ENCODE measurements at places on chromosomes 2 and 18.

DNA sequence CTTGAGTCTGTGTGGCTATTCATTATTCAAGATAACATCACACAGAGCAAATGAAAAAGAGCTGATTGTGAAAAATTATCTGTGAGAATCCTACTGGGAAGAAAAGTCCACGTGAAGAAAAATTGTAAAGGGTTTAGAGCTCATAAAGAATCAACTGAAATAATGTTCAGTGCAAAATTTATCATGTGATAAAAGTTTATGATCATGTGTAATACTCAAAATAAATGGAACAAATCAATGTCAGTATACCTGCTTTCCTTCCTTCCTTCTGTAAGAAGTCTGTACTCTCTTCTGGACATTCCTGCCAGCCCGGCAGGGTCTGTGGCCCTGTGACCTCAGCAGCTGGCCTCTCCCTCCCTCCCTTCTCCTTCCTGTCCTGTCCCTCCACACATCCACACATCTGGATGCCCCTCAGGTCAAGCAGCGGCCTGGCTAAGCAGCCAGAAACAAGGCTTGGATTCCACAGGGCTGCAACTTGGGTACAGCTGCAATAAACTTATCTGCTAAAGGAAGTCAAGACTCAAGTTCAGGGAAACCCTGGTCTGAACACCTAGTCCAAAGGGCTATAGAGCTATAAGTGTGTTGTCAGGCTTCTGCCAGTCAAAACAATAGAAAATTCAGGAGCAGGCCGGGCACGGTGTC lies 172.1 kb downstream of the MREG start:
- no peak for DNase-seq

- no peak for DNase-seq
These were observed 73.5 kb upstream of the ZNF397 start for GRCh38 chr18:35167332-35167731.

GRCh38 chr2:10864861-10865636 lies 46.7 kb upstream of the KCNF1 start:
- no peak for DNase-seq

GRCh38 chr2:25168256-25169072 lies at the start of gene POMC:
Gene POMC (minus strand): TSS chr2:25168580. CDS start chr2:25164772, 3,808 bp downstream.
- no peak for DNase-seq

DNA sequence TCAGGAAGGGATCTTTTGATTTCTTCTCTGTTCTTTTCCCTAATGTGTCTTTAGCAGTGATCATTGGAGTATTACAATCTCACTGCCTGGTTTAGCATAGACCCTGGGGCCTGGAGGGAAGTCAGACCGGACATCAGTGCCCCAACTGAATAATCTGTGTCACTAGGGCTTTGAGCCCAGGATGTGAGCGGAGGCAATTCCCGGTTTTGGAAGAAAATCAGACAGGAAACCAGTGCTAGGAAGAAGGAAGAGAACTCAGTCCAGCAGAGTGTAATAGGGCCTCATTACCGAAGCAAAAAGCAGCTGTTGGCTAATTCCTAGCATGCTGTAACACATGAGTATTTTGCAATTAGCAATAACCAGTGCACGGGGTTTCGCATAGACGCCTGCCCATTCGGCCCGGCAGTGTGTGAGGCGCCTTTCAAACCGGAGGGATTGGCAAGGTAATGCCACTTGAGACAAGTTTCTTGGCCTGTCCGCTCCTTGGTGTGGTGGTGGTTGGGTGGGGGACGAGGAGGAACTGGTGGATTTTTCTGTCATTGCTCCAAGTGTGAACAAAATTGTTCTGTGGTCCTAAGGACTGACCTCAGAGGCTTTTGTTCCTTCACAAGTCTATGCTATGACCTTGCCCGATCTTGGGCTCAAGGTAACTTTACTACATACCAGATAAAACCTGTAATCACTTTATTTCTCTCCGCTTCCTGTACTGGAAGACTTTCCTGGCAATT lies 2.8 kb downstream of the FOSL2 start:
- DNase-seq = no peak

- no peak for DNase-seq
These were observed 26.5 kb downstream of the AQP12B start for GRCh38 chr2:240655931-240656886.

GRCh38 chr2:74689671-74690070 lies 35.6 kb downstream of the SEMA4F start:
- no peak for DNase-seq

GRCh38 chr18:75109319-75109691 lies 99.6 kb downstream of the PTGR3 start:
- no peak for DNase-seq

DNA sequence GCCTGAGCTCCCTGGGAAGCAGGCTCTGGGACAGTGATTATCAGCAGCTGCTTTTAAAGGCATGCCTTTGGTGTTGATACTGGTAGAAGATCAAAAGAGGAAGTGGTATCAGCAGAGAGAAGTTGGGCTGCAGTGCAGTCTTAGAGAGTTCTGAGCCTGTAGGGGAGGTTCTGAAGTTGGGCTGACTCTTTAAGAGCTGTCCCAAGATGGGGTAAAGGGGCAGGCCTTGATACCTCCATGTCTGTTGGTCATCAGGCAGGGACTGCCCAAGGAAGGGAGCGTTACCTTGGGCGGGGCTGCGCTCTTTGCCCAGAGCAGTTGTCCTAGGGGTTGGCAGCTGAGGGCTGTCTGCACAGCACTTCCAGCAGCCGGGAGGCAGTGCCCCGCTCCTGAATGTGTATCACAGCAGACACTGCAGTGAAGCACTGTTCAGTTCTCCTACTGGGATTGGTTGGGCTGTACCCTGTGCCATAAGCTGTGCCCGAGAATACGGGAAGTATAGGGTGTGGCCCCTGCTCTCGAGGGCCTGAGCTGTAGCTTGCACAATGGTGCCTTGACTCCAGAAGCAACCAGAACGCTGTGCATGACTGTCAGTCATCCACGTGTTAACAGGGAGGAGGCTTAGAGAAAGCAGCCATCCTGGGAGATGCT lies 177.0 kb downstream of the CTIF start:
- DNase-seq = no peak

DNA sequence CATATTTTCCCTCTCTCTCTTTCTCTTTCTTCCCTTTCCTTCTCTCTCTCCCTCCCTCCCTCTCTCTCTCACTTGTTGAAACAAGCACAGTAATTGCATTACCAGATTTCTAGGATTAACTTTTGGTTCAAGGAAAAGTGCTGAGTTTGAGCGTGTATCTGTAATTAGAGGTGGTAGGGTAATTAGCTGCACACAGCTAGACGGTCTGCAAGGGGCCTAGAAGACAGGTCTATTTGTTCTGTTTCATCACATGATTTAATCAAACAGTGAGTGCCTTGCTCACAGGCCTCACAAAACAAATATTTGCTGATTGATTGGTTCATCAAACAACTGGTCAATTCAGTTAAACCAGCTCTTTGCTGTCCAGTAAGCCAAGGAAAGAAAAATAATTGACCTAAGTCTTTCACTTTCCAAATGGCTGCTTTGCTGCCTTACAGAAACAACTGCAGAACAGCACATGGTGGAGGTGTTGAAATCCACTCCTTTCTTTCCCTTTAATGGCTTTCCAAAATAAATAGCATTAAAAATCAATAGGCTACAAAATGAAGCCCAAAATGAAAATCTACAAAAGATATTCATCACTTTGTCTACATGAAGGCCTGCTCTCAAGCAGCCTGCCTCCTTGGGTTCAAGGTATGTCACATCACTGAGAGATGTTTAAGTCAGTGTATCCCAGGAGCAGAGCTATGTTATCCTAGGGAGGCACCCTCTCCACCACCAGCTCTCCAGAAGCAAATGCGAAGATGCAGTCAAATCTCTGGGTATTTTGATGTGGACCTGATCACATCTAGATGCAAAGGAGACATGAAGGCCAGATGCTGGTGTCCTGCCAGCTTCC lies 264.4 kb upstream of the SIX2 start:
- DNase-seq = no peak

DNA sequence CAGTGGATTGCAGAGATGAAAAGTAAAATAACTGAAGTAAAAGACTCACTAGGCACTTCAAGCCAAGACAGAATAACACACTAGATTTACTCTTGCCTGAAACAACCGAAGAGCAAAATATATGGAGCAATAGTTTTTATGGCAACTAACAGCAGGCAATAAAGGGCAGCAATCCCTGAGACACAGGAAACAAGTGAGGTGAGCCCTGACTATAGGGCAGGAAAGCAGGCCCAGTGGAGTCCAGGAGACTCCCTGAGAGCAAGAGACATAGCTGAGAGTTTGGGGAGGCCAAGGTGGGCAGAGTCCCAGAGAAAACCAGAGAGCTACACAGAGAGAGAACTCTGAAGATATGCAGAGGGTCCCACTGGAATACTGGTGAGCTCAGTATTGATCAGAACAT lies 18.8 kb downstream of the FARSB start:
- DNase-seq = no peak

GRCh38 chr18:78542204-78542603 lies 437.4 kb upstream of the SALL3 start:
- no peak for DNase-seq

GRCh38 chr2:213281156-213281555 lies 3.1 kb upstream of the SPAG16 start:
- DNase-seq = no peak

DNA sequence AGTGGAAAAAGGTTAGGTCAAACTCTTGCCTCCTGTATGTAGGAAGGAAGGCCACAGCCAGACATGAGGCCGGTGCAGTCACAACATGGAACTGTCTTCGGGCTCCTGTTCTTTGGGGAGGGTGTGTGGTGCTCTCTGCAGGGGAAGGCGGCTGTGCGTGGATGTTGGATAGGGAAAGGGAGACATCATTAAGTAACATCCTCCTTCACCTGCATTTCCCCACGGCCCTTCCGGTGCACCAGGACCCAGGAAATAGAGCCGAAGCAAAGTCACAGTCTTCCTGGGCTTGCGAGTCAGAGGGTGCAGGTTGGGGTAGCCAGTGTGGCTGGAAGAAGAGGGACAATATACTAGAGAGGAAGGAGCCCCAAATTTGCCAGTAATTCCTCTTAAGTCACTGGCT lies 78.9 kb upstream of the SMAD7 start:
- DNase-seq = no peak

- no peak for DNase-seq
These were observed 54.4 kb upstream of the FOSL2 start for GRCh38 chr2:28338046-28338817.

DNA sequence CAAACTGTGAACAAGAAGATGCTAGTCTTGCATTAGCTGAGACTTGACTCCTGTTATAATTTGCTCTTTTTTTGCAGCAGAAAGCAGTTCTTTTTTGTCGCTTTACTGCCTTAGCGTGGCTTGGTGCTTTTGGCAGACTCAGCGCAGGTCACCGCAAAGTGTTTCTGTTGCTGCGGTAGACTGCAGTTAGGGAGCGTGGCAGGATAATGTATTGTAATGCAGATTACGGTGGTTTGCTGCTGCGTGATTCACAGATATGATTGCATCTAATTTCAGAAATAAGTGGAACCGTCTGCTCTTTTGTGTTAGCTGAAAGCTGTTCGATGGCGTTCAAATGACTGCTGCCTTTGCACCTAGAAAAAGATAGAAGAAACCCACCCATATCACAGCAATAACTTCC lies 131.6 kb upstream of the SATB2 start:
- no peak for DNase-seq

DNA sequence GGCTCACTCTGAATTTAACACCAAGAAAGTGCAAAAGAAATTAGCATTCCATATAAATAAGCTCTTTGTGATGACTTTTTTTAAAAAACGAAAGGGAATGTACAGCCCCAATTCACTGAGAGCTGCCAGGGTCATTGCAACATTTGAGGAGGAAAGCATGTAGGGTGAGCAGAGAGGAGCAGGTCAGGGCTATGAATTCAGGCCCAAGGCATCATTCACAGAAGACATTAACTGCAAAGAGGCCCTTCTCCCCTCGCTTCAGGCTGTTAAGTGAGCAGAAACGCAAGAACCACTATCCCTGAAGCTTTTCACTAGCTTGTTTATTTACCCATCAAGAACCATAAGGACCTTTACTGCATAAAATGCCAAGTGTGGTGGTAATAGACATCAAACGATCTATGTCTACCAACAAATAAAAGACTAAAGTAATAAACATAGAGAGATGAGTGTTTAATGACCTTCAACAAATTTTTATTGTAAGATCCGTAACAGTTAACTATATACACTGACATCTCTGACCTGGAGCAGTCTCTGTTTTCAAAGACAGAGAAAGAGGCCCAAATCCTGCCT lies 333.1 kb upstream of the HNRNPA3 start:
- DNase-seq = no peak

GRCh38 chr2:222434204-222434603 lies 9.9 kb downstream of the SGPP2 start:
- DNase-seq = no peak

DNA sequence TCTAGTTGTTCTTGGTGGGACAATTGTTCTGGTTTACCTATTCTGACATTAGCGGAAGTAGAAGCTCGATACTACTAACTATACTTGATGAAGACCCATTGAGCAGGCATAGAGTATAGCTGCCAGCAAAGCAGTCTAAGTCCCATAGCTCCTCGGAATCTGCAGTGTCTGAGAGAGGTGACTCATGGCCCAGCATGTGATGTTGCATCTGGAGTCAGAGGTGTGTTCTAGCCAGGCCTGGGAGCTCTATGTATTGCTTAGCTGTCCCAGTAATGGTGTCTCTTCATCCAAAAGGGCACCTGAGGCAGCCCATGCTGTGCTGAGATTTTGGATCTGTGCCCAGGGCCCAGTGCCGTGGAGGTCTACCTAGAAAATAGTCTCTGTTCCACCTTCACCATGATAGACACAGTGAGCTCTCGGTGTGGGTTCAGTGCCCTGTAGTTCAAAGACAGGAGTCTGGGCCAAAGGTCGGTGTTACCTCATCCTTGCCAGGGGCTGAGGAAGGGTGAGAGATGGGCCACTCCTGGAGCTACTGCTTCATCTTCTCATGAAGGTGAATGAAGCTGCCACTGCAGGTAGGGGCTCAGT lies 47.3 kb downstream of the MEX3C start:
- DNase-seq = no peak

GRCh38 chr18:49048396-49049020 lies 97.7 kb upstream of the SMAD7 start:
- DNase-seq = no peak

GRCh38 chr18:36568487-36568886 lies 260.3 kb downstream of the TPGS2 start:
- no peak for DNase-seq

GRCh38 chr18:46546111-46546640 lies 110.8 kb downstream of the LOXHD1 start:
- no peak for DNase-seq

DNA sequence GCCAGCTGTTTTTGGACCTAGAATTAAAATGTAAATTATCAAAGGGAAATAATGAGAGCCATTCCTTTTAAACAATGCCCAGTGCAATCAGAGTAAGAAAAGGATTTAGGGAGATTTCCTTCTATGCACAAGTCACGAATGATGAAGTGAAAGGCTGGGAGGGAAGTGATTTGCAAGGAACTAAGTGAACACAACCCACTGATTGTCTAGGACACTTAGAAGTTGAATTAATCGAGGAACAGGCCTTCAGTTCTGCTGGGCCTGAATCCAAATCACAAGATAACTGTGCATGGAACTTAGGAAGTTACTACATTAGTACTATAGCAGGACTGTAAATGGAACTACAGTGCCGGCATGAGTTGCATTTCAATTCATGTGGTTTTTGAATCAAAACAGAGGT lies 17.7 kb downstream of the MAP2 start:
- no peak for DNase-seq

Data from stimulated activated CD4-positive, alpha-beta T cell treated with anti-CD3 and anti-CD28 coated beads, TNF-alpha, amount 100 ng/mL, for 1 hour (primary cell).